AG04449 (cell line): ENCODE measurements at places on chromosomes 16 and 17.

DNA sequence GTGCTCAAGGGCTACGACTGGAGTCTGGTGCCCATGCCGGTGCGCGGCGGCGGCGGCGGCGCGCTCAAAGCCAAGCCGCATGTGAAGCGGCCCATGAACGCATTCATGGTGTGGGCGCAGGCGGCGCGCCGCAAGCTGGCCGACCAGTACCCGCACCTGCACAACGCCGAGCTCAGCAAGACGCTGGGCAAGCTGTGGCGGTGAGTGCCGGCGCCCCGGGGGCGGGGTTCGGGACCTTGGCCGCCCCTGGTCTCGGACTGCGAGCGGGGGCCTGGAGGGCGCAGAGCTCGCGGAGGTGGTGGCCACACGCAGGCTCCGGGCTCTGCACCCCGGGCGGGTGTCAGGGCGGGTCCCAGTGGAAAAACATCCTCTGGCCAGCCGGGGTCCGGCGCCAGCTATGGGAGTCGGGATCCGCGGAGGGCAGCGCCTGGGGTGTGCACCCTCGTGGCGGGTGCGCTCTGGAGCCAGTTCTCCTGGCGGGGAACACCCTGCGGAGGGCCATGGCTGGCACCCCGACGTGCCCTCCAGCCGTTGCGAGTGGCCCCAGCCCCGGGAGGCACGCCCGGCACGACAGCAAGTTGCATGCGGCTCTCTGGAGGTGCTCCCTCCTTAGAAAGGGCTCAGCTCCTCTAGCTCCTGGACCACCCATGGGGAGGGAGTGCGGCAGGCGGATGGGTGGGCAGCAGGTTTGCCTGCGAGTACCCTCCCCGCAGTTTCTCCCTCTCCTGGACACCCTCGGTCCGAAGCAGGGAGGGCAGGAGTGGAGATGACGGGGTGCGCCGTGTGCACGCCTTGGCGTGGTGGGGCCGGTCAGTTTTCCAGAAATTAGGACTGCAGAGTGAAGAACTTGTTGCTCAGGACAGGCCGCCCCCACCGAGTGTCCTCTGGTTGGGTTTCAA, 824 bp downstream of the SOX8 start:
- DNase-seq, result no peak

- no peak for DNase-seq
Observed at GRCh38 chr16:54049591-54050458, 236.8 kb downstream of the IRX3 start.

DNA sequence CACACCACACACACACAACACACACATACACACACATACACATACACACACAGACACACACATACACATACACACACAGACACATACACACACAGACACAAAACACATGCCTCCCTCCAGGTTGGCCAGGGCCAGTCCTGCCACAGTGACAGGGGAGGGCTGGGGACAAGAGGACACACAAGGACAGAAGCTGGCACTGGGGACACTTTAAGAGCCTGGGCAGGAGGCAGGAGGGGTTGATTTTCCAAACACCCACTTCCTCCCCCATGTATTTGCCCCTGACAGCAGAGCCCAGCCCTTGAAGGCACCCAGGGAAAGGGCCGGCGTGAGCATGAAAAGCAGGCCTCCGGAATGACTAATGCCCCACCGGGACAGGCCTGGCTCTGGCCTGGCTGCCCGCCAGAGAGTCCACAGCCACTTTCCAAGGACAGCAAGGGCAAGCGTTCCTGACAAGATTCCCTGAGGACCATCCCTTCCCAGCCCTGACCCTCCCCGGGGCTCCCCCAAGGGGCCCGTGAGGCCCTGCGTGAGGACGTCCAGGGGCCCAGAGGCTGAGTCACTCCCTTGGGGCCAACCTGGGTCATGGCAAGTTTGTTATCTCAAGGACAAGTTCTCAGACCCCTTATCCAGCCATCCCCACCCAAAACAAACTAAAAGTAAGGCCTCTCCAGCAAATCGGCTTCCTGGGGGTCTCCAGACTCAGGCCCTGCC, 235.6 kb downstream of the ZNF423 start:
- peak; percentile 12 for DNase-seq

DNA sequence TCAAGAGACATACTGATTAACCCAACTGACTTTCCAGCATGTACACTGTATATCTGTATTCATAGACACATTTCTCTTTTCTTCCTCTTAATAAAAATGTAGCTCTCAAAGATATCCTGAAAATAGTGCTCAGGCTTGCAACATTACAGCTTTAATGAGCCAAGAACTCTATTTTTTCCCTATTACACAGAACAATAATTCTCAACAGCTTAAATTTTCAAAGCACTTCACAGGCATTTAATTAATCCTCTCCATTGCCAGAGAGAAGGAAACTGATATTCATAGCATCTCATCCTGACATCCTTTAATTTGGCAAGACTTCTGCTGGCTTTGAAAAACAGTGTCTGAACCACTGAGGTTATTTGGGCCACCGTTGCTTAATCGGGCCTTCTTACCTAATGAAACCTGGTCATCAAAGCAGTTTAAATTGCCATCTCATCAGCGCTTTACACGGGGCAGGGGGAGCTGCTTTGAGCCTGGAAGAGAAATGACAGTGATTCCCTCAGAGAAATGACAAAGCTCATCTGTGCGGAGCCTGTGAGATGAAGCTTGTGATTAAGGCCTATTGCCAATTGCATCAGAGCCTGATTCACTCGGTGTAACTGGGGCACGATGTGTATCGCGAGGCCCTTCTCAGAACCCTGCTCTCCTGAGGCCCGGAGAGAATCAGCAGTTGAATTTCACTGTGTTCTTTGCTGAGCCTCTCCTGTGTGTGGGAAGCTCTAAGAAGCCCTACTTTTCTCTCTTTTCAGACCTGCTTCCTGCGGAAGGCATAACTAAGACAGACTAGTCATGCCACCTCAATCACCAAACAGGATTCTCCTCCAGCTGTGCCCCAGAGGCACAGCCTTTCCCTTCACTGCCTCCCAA, 8.5 kb upstream of the SIAH1 start:
- DNase-seq, result peak; percentile 31

DNA sequence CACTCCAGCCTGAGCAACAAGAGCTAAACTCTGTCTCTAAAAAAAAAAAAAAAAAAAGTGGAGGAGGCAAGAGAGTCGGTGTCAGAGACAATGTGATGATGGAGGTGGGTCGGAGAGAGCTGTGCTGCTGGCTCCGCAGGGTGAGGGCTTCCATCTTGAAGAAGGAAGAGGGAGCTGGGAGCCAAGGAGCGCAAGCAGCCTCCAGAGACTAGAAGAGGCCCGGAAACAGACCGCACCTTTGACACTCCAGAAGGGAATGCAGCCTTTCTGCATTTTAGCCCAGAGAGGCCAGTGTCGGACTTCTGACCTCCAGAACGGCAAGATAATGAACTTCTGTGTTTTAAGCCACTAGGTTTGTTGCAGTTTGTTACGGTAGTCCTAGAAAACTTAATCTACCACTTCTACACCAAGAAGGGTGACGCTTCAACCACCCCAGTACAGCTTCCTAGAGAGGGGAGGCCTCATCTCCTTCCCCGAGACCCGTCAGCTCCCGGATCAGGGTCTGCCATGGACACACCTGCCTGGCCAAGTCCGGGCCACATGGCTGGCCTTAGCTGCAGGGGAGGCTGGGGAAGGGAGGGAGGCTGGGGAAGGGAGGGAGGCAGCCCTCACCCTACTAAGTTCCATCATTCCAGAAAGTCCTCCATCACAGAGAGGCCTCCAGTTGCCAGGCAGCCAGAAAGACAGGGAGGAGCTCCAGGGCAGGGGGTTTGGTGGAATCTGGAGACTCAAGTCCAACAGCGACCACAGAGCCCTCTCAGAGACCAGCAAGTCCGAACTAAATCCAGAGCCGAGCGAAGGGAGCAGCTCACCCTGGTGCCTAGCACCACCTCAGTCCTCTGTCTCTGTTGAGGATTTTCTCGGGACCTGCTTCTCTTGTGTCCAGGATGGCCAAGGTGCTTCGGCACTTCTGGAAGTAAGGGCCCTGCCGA, 13.2 kb upstream of the RBFOX3 start:
- no peak for DNase-seq

- no peak for DNase-seq
Observed at GRCh38 chr16:86396422-86396821, 113.9 kb upstream of the FOXF1 start.

DNA sequence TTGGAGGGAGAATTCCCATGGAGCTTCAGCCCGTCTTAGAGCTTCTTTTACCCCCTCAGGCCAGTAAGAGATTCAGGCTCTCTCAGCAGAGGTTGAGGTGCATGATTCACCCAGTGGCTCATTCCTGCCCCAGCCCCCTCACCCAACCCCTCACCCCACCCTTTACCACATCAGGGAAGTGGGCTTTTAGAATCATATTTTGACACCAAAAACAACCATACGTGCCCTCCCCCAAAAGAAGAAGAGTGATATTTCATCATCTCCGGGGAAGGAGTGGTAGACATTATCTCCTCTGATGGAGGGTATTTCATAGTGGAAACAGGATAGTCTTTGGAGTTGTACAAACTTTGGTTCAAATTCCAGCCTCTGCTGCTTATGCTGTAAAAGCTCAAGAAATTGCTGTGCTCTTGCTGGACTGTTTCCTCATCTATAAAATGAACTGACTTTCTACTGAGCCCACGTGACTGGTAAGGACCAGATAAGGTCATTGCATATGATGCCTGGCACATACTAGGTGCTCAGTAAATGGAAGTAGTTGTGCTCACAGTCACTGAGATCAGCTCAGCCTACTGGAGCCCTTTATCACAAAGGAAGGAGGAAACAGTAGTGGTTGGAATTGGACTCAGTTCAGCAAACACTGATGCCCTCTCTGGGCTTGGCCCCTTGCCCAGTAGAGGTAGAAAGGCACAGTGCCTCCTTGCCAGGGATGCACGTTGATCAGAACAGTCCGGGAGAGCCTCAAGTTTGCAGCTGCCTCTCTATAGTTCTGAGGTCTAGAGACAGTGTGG, 18.3 kb upstream of the CCL5 start:
- DNase-seq, result no peak

DNA sequence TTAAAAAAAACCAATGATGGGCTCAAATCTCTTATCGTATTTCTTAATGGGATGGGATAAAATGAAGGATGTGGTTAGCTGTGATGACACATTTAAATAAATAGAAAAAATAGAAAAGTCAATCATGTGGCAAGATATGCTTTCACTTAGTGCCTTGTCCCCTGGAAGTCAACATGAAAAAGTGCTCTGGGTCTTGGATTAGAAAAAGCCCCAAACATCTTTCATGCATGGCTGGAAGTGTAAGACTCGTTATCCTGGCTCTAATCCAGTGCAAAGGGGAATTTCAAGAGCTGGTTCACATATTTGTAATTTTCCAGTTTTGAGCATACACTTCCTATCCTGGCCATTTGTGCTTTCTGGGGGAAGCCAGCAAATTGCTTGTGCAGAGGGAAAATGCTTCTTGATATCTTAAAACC, 160.9 kb downstream of the MAP2K6 start:
- peak; percentile 73 for DNase-seq
